ENCODE measurements at places on chromosomes 7 and 10.

DNA sequence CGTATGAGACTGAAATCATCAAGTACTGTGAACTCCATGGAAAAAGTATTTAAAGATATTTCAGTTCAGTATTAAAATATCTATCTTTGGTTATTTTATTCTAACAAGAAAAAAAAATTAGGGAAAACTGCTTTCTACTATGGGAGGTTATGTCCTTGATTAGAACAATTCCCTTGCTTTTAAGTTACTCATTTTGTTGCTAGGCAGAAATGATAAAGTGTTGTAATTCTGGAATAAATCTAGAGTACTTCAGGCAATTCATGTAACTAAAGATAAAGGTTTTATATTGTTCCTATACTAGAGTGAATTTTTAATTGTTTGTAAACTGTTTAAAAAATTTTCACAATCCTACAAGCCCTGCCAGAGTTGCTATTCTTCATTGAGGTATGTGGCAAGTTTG is 92.0 kb downstream of the BBS9 start:
- no peak for DNase-seq

GRCh38 chr7:99255463-99255862 is 17.2 kb upstream of the MYH16 start:
- no peak for DNase-seq

GRCh38 chr7:3027005-3027845 is 16.4 kb downstream of the CARD11 start:
- no peak for DNase-seq

GRCh38 chr7:154783281-154783909 is 219.5 kb downstream of the PAXIP1 start:
- DNase-seq, result no peak

DNA sequence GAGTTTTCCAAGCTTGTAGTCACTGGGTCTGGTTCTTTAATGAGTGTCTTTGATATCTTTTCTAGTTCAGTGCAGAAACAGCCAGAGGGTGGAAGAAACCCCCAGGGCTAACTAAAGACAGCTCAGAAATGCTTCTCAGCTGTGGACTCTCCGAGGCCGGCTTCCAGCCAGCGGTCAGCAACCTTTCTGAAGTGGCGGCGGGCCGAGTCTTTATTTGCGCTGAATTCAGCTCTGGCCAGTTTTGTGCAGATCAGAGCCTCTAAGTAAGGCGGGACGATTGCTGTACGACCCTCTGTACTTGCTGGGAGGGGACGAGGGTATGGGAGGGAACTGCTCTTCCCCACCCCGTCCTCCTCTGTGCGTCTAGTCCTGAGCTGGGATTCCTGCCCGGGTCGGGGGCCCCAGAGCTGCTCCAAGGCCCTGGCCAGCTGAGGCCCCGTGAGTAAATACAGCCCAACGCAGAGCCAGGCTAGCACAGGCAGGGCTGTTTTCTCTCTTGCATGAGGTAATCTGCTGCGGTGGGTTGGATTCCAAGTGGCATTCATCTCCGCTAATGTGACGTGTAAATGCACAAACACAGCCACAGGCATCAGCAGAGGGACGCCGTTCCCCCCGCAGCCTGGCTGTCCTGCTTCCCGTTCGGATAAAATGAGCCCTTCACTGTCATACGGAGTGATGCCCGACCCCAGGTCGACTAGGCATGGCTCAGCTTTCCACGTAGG is 159.8 kb downstream of the PIP4K2A start:
- no peak for DNase-seq

GRCh38 chr10:90743291-90743690 is 114.5 kb downstream of the HTR7 start:
- DNase-seq, result no peak
